Activated T-helper 1 cell treated with Interleukin-2 at 50 U/mL for 16 hours (primary cell): ENCODE measurements at places on chromosomes 13 and 19.

- DNase-seq: no peak
Observed at GRCh38 chr19:29896802-29897201, 45.2 kb upstream of the URI1 start.

GRCh38 chr13:43113603-43114002 is 90.2 kb downstream of the DNAJC15 start:
- DNase-seq: no peak

GRCh38 chr19:18894254-18895037 is 1.5 kb downstream of the CERS1 start:
- DNase-seq: no peak

DNA sequence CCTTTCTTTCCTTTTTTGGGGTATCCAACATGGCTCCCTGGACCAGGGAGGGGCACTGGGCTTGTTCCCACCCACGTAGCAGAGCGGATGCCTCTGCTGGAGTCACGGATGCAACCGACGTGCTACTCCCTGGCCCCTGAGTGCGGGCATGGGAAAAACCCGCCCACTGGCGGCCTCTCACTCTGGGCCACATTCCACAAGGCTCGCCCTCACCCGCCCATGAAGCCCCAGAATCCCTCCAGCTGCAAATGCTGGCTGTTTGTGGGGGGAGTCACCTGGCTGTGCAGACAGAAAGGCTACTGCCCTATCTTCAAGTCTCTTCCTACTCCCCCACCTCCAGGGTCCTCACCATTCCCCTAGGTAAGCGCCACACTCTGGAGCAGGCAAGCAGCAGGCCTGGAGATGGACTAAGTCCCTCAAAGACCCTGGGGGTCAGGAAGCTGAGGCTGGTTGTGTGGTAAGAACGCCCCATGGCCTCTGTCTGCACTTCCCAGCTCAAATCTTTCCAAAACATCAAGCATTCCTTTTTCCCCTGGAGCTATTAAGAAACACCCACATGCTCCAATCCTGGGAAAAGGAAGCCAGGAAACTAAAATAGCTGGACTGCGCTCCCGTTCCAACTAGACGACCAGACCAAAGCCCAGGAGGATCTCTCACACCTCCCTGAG is 17.9 kb upstream of the EPHX3 start:
- no peak for DNase-seq

GRCh38 chr13:113413898-113414282 is 39.4 kb downstream of the ADPRHL1 start:
- DNase-seq: no peak

DNA sequence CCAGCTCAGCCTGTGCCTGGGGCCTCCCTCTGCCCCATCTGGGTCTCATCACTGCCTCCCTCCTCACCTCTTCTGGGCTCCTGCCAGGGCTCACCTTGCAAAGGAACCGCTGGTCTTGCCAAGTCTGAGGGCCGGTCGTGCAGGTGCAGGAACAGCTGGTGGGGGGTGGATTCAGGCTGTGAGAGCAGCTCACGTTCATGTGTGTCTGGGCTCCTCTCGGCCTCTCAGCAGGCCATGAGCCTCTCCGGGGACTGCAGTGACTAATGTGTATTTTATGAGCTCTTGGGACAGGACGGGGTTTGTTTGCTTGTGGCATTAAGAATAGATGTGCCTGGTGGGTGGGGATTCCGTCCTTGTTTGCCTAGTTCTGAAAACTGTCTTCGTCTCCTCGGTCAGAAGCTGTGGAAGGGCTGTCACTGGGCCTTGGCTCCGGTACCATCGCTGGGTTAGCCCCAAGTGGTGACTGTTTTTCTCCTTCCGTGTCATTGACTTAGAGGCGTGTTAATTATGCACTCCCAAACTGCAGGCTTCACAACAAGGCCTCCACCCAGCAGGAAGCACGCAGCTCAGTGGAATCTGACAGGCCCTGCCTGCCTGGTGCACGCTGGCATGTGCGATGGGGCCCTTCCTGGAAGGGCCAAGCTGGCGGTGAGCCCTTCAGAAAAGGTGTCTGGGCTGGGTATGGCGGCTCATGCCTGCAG is 77.6 kb downstream of the KDM4B start:
- DNase-seq: no peak

DNA sequence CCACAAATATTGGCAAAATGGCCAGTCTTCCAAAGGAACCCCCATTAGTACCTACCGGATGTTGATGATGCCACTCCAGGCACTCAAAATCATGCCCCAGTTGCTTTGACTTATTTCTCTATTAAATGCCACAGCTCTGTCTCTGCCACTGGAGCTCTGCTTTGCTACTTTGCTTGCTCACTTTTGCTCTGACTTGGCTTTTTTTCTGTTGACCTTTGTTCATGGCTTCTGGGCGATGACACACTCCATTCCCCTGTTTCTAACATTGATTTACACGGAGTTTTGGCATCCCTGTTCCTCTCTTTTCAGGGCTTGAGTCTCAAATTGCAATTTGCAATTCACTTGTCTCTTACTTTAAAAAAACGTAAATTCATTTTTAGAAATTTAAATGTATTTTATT is 217.1 kb upstream of the SPRY2 start:
- no peak for DNase-seq

- no peak for DNase-seq
Observed at GRCh38 chr19:4149518-4150288, 3.7 kb upstream of the CREB3L3 start.

DNA sequence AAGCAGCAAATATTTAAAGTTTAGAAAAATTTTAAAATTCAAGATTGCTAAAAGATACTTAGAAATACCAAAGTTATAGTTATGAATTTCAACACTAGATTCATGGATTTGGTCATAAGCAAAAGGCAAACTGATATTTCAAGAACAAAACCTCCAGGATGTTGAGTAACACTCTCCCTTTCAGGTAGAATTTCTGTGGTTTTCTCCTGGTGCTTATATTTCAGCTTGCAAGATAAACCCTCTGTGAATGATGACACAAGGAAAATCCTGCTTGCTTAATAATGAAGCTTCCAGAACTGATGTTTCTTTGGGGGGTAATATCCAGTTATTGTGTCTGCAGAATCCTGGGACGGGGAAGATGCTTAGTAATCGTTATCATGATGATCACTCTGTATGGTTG is 320.3 kb upstream of the EDNRB start:
- DNase-seq: no peak

GRCh38 chr19:15298847-15299567 is 33.3 kb downstream of the BRD4 start:
- DNase-seq: no peak

GRCh38 chr19:34808566-34808965 is 35.6 kb upstream of the ZNF599 start:
- no peak for DNase-seq

GRCh38 chr13:71867131-71867814 is at the start of gene DACH1:
TSS of gene DACH1 (minus strand) at chr13:71867204.
- no peak for DNase-seq

DNA sequence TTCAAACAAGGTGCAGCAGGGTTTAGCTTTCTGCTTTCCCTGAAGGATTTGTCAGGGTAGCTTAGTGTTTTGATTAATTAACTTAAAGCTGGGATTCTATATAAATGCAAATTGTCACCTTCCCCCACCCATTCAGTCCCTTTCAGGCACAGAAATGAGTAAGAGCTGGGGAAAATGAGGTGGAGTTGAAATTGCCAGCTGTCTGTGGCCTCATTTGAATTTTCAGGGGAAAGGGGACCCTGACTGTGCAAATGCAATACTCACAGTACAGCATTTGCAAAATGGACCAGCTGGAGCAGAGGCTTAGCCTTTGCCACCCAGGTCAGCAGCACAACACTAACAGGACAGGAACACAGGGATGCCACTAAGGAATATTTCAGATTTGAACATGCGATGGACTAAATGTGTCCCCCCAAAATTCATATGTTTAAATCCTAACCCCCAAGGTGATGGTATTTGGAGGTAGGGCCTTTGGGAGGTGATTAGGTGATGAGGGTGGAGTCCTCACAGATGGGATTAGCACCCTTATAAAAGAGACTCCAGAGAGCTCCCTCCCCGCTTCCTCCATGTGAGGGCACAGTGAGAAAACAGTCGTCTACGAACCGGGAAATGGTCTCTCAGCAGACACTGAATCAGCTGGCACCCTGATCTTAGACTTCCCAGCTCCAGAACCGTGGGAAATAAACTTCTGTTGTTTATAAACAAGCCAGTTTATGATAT is 59.5 kb upstream of the CYSLTR2 start:
- DNase-seq: no peak

GRCh38 chr19:50341091-50341564 is 12.0 kb upstream of the KCNC3 start:
- DNase-seq: no peak

DNA sequence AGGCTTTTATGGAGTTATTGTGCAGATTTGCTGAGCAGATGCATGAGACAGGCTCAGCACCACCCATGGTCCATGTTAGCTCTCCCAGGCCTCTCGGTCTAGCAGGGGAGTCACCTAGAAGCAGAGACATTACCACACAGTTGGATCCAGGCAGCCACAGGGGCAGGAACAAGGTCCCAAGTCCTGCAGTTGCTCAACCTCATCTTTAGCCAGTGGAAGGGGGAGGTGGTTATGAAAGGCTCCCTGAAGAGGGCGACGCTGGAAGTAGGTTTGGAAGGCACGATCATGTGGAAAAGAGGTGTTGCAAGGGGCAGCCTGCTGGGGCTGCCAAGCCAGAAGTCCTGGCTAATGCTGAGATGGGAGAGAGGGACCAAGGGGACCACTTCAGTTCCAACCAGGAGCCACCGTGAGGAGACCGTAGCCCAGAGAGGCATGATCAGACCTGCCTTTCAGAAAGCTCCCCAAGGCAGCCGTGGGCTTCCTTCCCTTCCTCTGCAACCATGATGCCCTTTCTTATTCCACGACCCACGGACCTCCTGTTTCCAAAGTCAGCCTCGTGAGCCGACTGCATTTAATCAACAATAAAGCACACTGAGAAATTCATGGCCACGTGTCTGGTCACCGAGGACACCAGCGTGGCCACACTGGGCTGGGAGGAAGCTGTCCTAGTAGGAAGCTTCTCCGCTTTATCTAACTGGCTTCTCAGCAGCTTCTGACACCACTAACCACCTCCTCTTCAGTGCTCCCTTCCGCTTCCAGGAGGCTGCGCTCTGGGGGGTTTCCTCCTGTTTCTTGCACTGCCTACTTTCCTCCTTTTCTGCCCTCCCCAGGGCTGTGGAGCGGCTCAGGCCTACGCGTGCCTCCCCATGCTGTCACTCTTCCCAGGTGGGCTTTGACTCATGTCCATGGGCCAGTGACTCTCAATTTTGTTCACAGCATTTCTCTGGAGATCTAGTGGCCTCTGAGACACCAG is 2.6 kb downstream of the AP1M1 start:
- no peak for DNase-seq

DNA sequence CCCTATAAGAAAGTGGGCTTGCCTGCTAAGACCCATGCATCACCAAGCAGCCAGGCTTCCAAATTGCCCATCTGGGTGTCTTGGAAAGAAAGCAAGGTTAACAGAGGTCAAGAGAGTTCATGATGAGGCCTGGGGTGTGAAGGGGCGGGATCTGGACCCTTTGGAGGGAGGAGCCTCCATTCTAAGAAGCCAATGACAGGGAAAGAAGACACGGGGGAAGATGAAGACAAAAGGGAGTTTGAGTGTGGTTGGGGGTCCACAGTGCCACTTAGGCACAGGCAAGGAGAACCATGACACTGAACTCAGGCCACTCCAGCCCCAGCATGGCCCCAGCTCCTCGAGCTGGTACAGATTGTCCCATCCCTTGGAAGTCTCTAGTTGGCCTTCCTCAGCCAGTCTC is 350.2 kb upstream of the TSHZ3 start:
- no peak for DNase-seq

DNA sequence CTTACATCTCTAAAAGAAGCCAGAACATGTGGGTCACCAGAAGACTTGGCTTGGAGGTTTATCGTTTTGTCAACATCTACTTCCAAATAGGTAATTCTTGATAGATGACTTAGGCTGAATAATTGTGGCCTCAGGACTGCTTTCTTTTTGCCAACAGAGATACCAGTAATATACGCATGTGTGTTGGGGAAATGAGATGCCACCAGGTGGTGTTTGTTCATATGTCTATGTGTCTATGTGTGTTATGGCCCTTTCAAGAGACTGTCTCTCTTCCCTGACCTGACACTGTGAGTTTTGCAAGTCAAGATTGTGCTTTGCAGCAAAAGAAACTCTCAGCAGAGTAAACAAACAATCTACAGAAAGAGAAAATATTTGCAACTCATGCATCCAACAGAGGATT is 31.6 kb upstream of the METTL21C start:
- DNase-seq: no peak

DNA sequence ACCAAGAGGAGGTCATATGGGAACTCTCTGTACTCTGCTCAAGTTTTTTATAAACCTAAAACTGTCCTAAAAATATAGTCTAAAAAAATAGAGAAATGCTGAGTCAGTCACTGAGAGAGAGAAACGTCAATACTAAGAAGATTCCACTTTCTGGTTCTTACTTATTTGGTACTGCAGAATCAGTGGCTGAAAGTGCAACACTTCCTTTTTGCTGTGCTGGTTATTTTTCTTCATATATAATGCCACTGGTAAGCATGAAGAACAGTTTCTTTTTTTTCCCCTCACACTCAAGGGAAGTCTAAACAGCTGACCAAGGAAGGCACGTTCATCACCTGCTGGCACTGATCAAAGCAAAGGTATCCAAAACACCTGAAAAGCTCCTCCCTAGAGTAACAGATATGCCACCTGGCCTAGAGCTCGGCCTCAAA is 44.3 kb upstream of the N4BP2L1 start:
- no peak for DNase-seq

GRCh38 chr13:42895776-42896175 is 96.3 kb downstream of the EPSTI1 start:
- DNase-seq: no peak

GRCh38 chr13:75512253-75512652 is 25.4 kb downstream of the COMMD6 start:
- no peak for DNase-seq

- no peak for DNase-seq
Observed at GRCh38 chr19:14563989-14564651, 7.7 kb downstream of the NDUFB7 start.

GRCh38 chr19:30222992-30223865 is 149.0 kb upstream of the ZNF536 start:
- no peak for DNase-seq

DNA sequence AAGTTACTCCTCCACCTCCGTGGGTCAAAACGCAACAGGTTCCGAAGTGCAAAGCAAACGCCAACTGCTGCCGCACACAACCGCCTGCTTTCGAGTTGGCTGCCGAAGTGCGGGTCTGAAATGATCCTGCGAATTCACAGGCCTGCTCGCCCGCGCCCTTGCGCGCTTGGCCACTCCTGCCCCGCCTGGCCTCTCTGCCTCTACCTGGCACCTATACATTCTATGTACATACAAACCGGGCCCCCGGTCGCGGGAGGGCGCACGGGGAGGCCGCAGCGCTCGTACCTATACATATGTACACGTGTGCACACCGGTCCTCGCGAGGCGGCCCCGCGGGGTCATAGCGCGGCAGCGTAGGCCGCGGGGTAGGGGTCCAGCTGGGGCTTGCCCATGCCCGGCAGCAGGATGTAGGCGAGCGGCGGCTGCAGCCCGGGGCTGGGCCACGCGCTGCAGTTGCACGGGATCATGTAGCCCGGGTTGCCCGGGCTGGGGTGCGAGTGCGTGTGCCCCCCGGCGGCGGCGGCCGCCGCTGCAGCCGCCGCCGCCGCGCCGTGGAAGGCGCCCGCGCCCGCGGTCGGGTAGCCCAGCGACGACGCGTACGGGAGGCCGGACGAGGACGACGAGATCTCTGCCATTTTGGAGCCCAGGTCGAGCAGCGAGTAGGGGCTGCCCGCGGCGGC is 1.3 kb downstream of the SOX21 start:
- DNase-seq: no peak
